ENCODE measurements at places on chromosomes 2 and 18. TPM values are rescaled to one million over a fixed set of nuclear protein-coding genes. Genes with fewer than 3 reads are reported as not detected.
A peak's percentile ranks its signal among the peaks of the same experiment; 100 is the strongest.

GRCh38 chr2:129478902-129479517 is 500.5 kb upstream of the RAB6C start:
- no peak for ATAC-seq

Gene FOXI3
- not detected for total RNA-seq

GRCh38 chr18:21291106-21291505 is 49.1 kb downstream of the GREB1L start:
- no peak for ATAC-seq

DNA sequence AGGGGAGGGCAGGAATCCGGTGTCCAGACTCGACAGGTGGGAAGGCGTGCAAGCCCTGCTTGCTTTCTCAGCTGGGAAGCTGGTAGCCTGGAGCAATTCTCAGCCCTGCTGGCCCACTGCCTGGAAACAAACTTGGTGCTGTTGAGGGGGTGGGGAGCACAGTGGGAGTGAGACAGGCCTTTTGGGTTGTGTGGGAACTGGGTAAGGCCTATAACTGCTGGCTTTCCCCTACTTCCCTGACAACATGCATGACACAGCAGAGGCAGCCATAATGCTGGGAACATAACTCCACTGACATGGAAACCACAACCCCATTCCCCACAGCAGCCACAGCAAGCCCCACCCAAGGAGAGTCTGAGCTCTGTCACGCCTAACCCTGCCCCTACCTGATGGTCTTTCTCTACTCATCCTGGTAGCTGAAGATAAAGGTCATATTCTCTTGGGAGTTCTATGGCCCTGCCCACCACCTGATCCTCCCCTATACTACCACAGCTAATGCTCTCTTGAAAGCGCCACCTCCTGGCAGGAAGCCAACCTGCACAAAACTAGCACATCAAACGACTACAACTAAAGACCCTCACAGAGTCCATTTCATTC is 122.9 kb upstream of the ACVR1C start:
- ATAC-seq = no peak

GRCh38 chr2:231924889-231925275 is 1.3 kb downstream of the NPPC start:
- ATAC-seq = peak; percentile 9

GRCh38 chr2:142841788-142842187 is 35.7 kb upstream of the KYNU start:
- no peak for ATAC-seq

DNA sequence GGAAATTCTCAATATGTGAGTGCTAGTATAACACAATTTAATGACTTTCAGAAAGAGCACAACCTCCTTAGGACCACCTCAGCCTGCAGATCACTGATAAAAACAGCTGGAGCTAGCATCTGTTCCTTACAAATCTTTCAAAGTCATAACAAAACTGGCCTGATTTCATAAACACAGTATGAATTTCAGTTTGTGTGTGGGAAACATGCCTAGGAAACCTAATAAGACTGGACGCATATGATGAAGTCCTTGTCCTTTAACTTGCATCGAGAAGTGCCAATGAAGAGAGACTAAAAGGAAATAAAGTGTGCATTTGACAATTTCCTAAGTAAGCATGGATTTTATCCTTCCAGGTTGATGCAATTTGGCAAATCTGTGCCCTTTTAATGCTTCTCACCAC is 74.1 kb upstream of the KLHL14 start:
- ATAC-seq = no peak

DNA sequence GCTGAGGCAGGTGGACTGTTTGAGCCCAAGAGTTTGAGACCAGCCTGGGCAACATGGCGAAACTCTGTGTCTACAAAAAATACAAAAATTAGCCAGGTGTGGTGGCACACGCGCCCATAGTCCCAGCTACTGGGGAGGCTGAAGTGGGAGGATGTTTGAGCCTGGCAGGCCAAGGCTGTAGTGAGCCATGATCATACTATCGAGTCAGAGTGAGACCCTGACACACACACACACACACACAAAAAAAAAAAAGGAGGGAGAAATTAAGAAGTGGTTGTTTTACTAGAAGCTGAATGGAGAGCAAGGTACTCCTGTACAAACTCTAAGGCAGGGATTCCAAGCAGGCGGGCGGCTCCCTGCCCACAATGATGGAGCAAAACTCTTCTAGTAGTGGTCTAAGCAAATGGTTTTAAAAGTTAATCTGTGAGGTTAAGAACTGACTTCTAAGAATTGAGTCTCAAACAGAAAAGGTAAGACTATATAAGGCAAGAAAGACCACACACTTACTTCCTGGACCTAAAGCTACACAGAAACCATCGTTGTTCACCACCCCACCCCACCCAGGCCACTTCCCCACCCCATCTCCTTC is 2.6 kb downstream of the ANKRD44 start:
- ATAC-seq = no peak

- ATAC-seq = no peak
Observed at GRCh38 chr18:76377359-76377756, 117.7 kb downstream of the ZNF516 start.

DNA sequence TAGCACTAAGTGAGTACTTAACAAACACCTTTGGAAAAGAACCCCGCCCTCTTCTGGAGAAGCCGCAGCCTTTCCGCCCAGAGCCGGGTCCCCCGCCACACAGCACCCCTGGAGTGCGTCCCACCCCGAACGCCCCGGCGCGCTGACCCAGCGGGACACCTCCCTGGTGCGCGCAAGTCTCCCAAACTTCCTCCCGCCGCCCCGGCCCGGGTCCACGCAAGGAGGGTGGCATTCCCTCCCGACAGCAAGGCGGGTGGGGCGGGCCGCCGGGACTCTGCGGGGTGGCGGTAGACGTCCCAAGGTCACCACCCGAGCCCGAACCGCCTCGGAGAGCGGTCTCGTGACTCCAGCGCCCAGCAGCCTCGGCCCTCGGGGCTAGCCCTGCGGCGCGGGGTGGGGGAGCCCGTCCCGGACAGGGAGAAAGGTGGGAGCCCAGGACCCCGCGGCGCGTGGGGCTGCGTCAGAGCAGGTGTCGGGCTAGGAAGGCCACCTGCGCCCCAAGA is 598 bp downstream of the CCDC93 start:
- peak; percentile 57 for ATAC-seq

- no peak for ATAC-seq
Observed at GRCh38 chr2:128320192-128320905, 1.7 kb upstream of the HS6ST1 start.

Gene CAPN14
- total RNA-seq = 0.19 TPM

- no peak for ATAC-seq
Observed at GRCh38 chr2:37350034-37350433, 5.6 kb downstream of the QPCT start.

GRCh38 chr2:218369330-218369729 is 12.7 kb downstream of the CATIP start:
- ATAC-seq = no peak

GRCh38 chr2:216857131-216857550 is 2.7 kb downstream of the TNP1 start:
- no peak for ATAC-seq

Gene MCEE
- total RNA-seq = 11.9 TPM

- peak; percentile 40 for ATAC-seq
Observed at GRCh38 chr2:26946841-26947784, 23.3 kb upstream of the MAPRE3 start.

GRCh38 chr2:152743002-152743401 is 24.6 kb downstream of the ARL6IP6 start:
- ATAC-seq = no peak

DNA sequence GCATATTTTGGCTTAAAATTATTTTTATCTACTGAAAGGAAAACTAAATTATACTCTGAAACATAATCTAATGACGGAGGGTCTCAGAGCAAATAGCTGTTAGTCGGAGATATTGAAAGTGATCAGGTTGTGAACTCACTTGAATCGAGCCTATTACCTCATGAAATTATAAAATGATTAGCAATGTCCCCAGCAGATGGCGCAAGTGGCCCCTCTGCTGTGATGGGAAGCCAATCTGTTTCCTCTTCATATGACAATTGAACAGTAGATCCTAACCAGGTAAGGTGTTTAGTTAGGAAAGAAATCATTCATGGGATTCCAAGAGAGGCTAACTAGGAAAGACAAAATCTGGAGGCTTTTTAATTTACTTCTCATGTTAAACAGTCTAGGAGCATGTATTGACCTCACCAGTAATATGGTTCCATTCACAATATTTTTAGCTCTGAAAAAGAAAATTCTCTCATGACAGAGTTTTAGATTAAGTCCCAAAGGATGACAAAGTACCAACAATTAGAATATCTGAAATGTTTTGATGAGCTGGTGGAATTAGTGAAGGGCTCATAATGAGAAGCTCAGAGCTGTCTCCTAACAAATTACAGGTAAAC is 29.9 kb upstream of the MPPE1 start:
- peak; percentile 55 for ATAC-seq
